ENCODE measurements at places on chromosomes 13 and 19.

DNA sequence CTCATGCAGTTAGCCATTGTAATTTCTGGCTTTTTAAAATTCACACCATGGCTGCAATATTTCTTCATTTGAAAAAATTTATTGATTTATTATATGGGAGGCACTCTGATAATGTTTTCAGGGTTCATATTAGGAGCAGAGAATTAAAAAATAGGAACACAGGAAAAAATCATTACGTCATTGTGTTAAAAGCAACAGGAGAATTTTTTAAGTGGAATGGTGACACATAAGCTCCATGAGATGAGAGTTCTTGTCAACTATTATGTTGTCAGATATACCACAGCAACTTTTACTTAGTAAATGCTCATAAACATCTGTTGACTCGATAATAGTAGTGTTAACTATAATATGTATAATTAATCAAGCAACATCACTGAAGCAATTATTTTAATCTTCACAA is 400.1 kb downstream of the TDRD3 start:
- no peak for DNase-seq

DNA sequence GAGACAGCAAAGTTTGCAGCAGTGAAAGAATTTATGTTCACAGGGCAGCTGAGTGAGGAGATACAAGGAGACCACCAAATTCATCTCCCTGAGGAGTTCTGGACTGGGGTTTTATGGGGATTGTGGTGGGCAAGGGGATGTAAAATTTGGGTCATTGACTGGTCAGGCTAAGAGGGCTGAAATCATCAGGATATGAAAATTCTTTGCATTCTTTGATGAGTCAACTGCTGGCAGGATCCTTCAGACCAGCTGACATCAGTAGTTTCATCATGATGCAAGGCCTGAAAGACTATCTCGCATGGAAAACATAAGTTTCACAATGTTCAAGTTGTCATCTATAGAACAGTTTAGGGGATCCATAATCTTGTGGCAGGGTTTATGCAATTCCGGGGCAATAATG is 869.5 kb upstream of the PCDH9 start:
- no peak for DNase-seq

DNA sequence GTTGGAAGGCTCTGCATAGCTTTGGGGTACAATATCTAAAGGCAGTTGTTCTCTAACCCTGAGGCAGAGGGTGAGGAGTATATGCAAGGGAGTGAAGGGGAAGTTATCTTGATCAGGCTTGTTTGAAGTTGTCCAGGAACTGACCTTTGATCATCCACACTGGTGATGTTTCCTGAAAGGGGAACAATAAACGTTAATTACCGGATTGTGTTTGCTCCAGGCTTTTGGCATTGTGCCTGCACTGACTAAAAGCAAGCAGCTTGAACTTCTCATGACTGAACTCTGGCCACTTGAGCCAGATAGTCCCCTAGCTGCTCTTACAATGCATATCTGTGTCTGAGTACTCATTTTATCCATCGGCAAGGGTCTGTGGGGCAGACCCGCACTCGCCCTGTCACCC is 27.0 kb upstream of the ZNF726 start:
- no peak for DNase-seq

DNA sequence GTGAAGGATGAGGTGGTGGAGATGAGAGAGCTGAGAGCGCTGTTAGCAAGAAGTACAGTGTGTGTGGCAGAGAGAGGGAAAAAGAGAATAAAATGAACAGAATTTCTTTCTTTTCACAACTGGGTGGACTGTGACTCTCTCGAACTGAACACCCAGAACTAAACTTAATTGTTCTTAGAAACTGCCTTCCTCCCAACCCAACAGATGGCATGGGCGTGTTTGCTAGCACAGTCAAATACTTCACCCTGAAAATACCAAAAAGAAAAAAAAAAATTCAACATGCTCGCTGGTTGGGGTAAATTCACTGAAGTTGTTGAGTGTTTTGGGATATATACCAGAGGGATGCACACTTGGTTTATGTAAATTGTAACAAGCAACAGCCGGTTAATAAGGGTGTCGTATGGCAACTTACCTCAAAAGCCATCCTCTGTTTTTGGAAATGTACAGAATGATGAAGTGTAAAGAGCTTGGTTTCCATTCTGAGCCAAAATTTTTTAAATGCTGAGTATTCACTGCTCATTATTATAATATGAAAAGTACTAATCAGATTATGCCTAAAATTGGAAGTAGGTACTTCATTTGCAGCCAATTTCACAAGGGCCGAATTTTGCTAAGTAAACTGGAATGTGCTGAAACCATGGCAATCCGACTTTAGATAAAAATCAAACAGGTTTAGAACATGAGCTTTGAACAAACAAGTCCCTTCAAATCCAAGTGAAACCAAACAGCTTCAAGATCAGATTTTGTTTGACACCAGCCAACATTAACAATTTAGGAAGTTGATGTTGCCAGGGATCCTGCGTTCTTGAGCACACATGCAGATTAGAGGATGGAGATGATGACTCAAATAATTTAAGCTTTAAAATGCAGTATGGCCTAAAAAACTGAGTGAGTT is 115.8 kb downstream of the ZIC5 start:
- DNase-seq = no peak

GRCh38 chr13:90673746-90674145 is 673.7 kb upstream of the MIR17HG start:
- no peak for DNase-seq

GRCh38 chr19:29185427-29185826 is 27.5 kb downstream of the UQCRFS1 start:
- DNase-seq = no peak

DNA sequence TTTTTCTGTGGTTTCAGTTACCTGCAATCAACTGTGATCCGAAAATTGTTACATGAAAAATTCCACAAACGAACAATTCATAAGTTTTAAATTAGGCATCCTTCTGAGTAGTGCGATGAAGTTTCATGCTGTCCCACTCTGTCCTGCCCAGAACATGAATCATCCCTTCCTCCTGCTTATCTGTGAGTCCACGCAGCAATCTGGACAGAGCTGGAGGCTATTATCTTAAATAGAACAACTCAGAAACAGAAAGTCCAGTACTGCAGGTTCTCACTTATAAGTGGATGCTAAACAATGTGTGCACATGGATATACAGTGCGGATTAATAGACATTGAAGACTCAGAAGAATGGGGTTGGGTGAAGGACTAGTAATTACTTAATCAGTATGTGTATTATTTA is 583.7 kb upstream of the SPRY2 start:
- no peak for DNase-seq

- DNase-seq = peak; percentile 26
These were observed 52.0 kb downstream of the NWD1 start for GRCh38 chr19:16771618-16772017.

DNA sequence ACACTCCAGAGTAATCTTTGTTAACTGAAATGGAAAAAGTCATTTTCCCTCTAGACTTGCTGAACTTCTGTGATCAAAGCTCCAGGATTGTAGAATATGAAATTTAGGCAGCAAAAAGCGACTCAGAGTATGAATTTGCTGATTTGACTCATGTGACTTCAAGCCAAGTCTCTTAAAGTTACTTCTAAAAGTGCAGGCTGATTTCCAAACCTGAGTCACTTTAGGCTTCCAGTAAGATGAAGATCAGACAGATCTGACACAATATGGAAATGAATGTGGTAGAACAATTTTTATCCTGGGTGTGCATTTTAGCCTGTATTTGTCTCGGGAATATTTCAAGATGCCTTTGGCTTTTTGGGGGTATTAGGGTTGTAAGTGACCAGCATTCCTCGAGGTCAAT is 151.0 kb upstream of the TMTC4 start:
- no peak for DNase-seq

DNA sequence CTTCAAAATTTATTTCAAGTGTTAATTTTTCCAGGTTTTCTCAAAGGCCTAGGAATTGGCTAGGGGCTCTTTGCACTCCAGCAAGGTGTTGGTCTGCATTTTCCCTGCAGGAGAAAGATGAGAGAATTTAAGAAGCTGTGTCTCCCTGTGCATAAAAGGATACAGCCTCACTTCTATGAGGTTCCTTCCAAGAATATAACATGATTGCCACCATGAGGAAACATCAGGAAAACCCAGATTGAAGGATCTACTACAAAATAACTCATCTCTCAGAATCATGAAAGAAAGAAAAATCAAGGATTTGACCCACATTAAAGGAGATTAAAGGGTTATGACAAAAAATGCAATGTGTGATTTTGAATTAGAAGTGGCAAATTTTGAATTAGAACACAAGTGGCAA is 69.9 kb downstream of the RUBCNL start:
- DNase-seq = no peak

DNA sequence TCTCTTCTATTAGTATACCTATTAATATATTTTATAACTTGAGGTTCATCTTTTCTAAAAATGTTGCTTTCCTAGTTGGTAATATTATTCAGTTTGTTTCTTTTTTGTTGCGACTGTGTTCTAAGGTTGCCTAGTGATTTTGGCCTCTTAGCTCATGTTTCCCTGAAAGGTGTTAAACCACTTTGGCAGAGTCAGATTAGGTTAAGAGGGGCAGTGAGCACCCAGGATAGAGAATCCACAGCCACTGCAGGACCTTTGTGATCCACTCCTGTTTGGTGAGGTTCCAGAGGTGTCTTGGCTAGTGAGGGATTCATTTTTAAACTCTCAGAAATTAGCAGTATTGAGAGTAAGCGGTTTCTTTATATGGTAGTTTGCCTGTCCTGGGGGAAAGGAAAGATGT is 14.9 kb upstream of the GPR18 start:
- DNase-seq = no peak

DNA sequence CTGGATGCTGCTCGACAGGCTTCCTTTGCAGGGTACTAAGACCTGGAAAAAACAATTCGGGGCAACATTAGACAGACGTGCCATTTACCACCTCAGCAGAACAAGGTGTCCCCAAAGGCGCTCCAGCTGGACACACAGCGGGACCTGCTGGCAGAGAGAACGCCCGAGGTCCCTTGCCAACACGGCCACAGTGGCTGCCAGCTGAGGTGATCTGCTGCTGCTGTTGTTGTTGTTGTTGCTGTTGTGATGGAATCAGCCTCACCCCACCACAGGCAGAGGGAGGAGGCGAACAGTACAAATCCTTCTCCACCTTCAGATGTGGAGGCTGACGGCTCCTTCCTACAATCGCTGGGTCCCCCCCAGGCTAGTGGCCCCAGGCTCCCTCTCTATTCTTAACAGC is 25.2 kb downstream of the ANKRD27 start:
- DNase-seq = no peak

GRCh38 chr13:40342461-40342860 is 324.0 kb downstream of the FOXO1 start:
- DNase-seq = no peak

GRCh38 chr19:33157906-33158305 is 26.0 kb downstream of the WDR88 start:
- no peak for DNase-seq

DNA sequence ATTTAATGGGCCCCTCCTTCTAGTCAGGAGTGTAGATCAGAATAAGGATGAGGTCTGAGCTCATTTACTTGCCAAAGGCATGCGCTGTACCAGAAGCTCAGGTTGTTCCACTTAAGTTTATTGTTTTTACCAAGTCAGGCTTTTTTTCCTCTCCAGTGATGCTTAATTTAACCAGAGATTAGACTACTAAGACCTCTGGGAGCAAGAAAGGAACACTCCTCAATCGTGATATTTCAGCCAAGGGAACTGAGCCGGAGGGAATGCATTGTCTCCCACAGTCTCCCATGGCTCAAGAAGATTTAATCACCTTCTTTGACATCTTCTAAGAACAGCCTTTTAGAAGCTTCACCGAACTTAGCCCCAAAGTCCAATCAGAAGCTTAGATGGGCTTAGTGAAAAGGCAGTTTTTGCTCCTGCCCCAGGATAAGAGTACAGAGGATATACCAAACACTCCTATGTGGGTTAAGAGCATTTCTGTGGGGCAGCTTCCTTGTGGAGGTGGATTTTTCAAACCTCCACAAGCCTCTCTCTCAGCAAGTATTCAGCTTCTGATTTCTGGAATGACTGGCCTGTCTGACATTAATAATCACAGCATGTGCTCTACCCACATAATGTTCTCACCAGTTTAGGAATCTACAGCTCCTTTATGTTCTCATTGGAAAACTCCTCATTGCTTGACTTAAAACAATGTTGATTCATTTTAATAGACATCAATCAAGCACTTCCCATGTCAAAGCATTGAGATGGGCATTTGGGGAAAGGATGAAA is 322.7 kb downstream of the SUCLA2 start:
- DNase-seq = no peak

DNA sequence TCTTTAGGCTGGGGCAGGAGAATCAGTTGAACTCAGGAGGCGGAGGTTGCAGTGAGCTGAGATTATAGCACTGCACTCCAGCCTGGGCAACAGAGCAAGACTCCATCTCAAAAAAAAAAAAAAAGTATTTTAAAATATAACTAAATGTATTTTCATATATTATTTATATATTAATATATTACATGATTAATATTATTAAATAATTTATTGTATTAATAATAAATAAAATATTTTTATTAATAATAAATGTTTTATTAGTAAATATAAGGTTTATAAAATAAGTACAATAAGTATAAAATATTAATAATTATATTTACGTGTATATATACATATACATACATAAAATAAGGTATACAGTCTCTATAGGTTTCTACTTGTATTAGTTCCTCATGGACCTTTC is 56.8 kb downstream of the SKA3 start:
- no peak for DNase-seq

DNA sequence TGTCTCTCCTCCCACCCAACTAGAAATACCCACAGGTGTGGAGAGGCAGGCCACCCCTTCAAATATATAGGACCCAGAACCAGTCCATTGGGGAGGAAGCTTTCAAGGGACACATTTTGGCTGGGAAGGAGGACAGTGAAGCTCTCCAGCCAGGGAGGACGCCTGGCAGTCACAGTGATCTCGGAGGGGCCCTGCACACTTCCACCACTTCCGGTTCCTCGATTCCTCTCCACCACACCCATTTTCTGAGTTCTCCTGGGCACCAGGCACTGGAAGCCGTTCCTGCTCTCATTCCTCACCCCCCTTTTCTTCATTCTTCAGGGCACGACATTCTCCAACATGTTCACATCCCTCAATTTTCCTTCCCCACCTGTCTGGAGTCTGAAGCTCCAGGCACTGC is 30.4 kb upstream of the CEACAM21 start:
- DNase-seq = no peak

GRCh38 chr19:8387688-8388611 is 2.2 kb upstream of the RAB11B start:
- DNase-seq = peak; percentile 46

DNA sequence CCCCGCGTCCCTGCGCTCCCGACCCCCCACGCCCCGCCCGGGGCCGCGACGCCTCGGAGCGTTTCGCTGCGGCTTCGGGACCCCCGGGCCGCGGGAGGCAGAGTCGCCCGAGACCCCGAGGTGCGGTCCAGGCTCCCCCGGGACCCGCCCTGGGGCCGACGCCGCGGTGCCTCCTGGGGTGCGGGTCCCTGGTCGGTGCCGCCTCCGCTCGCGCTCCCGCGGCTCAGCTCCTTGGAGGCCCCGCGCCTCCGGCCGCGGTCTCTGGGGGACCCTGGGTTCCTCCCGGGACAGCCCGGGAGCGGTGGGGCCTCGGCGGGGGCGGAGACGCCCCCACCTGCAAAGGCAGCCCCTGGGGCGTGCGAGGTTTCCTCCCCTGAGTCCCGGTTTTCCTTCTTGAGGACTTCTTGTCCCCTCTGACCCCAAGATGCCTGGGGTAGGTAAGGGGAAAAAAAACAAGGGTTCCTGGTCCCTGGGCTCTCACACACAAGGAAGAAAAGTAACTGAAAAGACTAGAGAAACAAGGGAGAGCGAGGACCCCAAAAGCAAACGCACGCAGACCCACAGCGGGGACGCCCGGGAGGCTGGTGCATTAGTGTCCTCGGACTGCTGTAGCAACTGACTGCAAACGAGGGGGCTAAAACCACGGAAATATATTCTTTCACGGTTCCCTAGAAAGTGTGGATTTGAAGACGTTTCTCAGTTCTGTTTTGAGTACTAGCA is 740 bp downstream of the ZNF555 start:
- no peak for DNase-seq

GRCh38 chr19:5153601-5154128 is 184.8 kb downstream of the KDM4B start:
- no peak for DNase-seq

All from NCI-H1930 (cell line).